ENCODE measurements at places on chromosomes 13 and 19.

GRCh38 chr13:54706336-54706735 lies 1677.7 kb downstream of the OLFM4 start:
- DNase-seq: no peak

DNA sequence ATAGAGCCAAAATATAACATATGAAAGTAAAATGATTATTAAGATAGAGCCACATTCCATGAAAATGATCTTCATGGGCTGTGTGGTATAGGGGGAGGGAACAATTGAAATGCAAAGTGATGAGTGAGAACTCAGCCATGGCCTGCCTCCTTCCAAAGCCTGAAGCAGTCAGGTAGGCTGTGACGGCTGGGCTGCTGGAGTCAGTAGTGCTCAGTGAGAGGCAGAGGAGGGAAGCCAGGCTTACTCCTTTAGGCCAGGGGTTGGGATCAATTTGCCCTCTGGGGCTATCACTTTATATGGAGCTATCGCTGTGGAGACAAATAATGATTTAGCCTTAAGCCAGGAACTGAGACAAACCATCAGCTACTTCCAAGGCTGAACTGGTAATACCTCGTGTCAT lies 654.9 kb downstream of the FGF9 start:
- no peak for DNase-seq

DNA sequence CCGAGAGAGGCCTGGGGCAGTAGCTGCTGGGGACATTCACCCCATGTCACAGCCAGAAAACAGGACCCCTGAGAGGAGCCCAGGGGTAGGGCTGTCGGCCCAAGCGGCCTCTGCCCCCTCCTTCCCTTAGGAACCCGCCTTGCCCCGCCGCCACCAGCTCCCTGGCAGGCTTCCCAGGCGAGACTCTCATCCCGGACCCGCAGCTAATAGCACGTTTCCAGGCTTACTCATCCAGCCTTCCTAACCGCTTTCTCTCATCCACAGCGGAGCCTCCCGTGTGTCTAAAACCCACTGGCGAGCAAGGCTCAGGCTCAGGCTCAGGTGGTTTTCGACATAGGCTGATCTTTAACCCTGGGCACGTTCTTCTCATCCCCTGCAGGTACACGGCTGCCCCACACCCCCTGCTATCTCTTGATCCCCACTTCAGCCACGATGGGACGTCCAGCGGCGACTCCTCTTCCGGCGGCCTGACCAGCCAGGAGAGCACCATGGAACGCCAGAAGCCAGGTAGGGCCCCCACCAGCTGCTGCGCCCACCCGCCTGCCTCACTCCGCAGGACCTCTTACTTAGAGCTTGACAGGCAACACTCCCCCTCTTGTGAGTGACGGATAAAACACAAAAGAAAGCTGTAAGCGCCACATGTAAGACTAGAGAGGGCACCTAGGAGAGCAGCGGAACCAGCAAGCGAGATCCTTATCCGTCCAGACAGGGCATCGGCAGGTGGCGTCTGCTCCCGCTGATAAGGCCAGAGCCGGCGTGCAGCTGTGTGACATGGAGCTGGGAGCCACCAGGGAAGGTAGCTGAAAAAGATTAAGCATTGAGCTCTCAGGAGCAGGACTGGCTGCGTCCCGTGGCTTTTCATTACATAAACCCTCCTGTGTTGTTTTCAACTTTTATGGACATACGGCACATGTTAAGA lies 71.3 kb downstream of the DPF1 start:
- peak; percentile 70 for DNase-seq

DNA sequence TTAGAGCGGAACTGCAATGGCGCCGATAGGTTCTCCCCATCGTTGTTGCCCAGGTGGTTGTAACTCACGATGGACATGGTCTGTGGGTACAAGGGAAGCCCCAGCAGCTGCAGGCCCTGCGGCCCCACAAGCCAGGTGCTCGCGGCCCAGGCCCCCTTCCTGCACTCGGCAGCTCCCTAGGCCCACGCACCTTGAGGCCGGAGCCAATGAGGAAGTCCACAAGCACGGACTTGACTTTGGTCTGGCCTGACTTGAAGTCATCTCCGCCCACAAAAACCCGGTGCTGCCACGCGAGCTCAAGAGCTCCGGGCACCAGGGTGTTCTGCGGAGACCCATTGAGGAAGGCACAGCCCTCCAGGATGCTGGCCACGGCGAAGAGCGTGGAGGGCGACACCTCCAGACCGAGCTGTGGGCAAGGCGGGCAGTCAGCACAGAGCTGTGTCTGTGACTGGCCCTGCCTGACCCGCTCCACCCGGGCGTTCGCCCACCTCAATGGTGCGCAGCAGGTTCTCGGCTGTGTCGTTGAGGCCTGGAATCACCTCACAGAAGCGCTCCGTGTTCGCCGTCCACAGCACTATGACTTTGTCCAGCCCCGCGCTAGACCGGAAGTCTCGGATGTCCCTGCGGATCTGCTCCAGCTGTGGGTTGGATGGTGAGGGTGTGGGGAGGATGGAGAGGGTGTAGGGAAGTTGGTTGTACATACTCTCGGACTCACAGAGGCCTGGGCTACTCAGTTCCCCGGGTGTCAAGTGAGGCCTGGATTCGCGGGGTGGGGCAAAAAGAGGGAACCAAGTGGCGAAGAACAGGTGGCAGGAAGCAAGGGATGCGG lies 1.9 kb downstream of the ISYNA1 start:
- DNase-seq: no peak

DNA sequence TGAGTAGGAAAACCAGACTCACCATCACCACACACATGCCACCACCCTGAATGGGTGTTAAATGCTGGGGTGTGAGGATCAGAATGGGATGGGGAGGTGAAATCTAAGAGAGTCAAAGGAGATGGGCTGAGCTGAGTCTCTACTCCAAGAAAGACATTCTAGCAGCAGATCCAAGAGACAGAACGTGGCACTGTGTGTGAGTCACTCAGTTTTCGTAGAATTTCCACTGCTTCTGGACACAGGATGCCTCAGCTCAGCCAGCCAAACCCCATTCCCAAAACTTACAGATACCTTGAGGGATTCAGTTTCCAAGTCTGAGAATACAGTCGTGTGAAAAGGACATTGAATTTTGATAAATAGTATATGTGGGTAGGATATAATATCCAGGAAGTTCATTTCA lies 7.3 kb upstream of the CYP2A7 start:
- DNase-seq: no peak

DNA sequence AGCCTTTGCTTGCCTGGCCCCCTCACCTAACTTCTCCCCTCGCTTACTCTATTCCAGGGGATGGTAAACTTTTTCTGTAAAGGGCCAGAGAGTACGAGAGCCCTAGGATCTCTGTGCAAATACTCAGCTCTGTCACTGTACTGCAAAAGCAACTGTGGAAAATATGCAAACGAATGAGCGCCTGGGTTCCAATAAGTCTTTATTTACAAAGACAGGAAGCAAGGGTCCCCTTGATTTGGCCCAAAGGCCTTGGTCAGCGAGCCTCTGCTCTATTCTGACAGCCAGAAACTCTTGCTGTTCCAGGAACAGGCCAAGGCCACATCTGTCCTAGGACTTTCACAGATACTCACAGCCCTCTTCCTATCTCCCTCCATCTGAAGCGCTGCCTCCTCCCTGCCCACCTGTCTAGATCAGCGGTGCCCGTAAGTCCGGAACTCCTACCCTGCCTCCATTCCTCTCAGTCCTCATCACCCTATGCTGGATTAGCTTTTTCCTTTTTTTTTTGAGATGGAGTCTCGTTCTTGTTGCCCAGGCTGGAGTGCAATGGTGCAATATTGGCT lies 37.3 kb downstream of the OPA3 start:
- no peak for DNase-seq

DNA sequence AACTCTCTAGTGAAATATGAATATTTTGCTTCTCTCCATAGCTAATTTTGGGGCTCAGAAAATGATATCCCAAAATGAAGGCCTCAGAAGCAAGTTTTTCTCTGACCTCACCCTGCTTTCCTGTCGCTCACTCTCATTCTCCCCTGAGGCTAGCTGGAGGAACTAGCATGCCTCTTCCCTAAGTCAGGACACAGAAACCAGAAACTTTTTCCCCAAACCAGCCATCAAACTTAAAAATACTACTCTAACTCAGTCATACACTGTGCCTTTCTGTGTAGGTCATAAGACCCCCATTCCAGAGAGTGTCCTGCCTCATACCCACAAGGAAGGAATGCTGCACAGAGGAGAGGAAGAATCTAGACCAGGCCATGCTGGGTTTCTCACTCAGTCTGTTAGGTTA lies 329.6 kb downstream of the PCDH20 start:
- DNase-seq: no peak

GRCh38 chr13:72132075-72132474 lies 265.1 kb upstream of the DACH1 start:
- DNase-seq: no peak

- no peak for DNase-seq
Measured at GRCh38 chr13:73715911-73716510, 418.2 kb downstream of the KLF12 start.

- no peak for DNase-seq
Measured at GRCh38 chr13:28581451-28581850, 77.5 kb upstream of the POMP start.

DNA sequence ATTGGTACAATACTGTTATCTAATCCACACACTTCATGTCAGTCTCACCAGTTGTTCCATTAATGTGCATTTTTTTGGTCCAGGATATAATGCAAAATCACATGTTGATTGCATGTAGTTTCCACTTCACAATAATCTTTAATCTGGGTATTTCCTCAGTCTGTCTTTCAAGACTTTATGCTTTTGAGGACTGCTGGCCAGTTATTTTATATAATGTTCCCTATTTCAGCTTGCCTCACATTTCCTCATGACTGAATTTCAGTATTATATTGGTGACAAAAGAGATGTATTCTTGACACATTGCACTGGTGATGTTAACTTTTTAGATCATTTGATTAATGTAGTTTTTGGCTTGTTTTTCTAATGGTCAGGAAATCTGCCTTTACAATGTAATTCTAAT lies 368.3 kb downstream of the IRS2 start:
- DNase-seq: no peak

DNA sequence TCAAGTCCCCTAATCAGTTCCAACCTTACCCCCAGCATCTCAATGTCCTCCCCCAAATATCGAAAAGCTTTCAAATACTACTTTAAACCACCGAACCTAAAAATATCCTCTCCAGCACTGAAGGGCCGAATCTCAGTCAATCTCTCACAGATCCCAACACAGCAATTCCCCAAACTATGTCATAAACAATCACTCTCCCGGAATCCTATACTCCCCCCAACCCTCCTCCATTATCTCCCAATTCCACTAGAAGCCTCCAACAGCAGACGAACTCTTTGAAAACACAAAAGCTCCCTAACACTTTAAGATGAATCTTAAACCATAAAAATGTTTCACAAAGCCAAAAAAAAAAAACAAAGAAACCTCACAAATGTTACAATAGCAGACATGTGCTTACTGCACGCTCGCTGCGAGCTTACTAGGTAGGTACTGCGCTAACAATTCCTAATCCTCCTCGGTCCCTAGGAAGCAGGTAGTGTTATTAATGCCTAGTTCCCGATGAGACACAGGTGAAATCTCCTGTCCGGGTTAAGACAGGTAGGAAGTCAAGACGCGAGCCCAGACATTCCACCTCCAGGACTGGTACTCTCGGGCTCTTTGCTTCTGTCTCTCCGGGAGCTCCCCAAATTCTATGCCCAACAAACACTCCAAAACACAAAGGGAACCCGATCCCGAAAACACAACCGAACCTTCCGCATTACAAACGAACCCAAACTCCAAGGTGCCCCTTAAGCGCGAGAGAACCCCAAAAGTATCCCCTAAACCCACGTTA lies 14.2 kb downstream of the FBXO46 start:
- DNase-seq: peak; percentile 35

- DNase-seq: no peak
Measured at GRCh38 chr19:44745887-44746600, 2.5 kb upstream of the BCL3 start.

- no peak for DNase-seq
Measured at GRCh38 chr19:4449022-4449638, 8.5 kb downstream of the UBXN6 start.

GRCh38 chr19:3725640-3726310 lies 17.6 kb downstream of the TJP3 start:
- DNase-seq: no peak

- peak; percentile 99 for DNase-seq
Measured at GRCh38 chr19:6373096-6373812, 660 bp downstream of the ALKBH7 start.

GRCh38 chr13:96824140-96824539 lies 170.1 kb downstream of the OXGR1 start:
- peak; percentile 37 for DNase-seq

DNA sequence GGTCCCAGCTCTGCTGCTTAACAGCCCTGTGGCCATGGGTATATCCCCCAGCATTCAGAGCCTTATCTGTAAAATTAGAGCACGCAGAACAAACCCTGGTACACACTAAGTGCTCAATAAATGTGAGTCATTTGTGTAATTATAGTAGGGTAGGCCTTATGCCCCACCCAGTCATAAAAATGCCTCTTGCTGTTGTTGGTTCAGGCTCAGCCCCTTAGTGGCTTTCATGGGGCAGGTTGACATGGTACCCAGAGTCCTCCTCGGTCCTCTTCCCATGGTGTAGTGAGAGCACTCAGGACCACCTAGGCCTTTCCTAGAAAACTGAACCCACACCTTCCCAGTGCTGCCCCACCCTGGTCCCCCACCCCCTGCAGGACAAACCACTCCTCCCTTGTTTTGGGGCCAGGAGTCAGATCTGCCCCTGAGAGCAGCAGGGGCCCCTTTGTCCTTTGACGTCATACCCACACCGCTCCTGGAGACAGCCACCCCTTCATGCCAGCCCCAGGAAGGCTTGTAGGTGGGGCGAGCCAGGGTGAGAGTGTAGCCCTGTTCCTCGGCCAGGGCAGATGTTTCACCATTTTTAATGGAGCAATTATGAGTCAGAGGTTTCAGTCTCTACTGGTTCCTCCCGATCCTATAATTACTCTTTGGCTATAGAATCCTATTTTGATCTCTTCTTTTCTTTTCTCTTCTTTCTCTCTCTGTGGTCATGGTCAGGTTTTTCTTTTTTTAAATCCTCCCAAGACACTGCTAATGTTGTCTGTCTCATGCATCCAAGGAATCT lies 36.8 kb downstream of the ACTN4 start:
- DNase-seq: peak; percentile 58

DNA sequence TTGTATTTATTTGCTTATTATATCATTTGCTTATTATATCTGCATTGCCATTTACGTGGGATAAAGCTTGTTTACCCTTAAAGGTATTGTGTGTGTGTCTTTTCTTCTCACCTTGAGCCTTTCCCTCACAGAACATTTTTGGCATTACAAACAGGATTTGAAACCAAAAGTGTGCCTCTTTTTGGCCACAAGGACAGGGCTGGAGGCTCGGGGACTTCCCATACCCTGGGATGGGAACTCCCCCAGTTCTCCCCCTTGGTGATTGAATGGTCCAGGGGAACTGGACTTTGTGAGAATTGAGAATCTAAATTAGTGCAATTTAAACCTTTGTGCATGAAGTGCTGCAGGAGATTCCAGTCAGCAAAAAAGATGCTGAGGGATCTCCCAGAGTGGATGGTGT lies 2.4 kb upstream of the ZNF506 start:
- DNase-seq: no peak
